ENCODE measurements at places on chromosomes 1 and 21. TPM values are rescaled to one million over a fixed set of nuclear protein-coding genes. Genes with fewer than 3 reads are reported as not detected.

The NHLH1 gene
- 0.39 TPM for total RNA-seq

The WNT9A gene
- not detected for total RNA-seq

DNA sequence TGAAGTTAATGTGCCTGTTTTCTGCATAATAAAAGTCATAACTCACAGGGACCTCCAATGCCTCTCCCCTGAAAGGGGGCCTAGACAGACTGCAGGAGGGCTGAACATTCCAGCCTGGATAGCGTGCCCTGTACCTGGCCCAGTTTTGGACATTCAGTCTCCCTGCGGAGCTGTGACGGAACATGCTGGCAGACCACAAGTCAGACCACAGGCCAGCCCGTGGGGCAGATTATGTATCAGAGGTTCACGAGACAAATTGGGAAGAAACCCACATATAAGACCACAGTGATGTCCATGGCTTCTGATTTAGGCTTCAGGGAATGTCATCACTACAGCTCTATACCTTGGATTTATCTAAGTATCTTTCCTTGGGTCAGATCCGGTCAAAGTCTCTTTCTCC is 151.5 kb upstream of the POU3F1 start:
- no peak overlapping the region for H3K4me3 ChIP-seq
- H3K27me3 ChIP-seq, result no peaks in the 10 kb centered on the region
- H3K27ac ChIP-seq, result no peak overlapping the region
- H3K36me3 ChIP-seq, result no peaks in the 10 kb centered on the region
- H3K4me1 ChIP-seq, result no peaks in the 10 kb centered on the region

DNA sequence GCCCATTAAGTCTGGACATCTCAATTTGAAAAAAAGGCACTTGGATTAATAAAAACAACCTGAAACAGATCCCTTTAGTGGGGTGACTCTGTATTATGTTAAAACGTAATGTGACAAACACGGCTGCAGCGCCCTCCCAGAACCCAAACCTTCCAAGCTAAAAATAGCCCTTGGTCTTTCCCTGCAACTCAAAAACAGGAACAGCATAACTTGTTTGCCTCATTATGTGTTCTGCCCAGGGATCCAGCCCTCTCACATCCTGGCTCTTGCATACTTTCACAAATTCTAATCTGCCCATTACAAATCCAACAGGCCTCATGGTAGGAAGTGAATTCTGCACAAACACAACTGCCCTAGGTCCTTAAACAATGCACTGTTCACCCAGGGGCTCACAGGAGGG is 94.7 kb upstream of the GADD45A start:
- no peaks in the 10 kb centered on the region for H3K36me3 ChIP-seq
- no peak for DNase-seq
- H3K27ac ChIP-seq, result no peak overlapping the region

- H3K36me3 ChIP-seq, result no peaks in the 10 kb centered on the region
- H3K27ac ChIP-seq, result no peak overlapping the region
- no peak overlapping the region for H3K4me3 ChIP-seq
- DNase-seq, result no peak
- peaks cover 25% of the 10 kb centered on the region for H3K4me1 ChIP-seq
Measured at GRCh38 chr1:155133799-155134281, 1.8 kb upstream of the SLC50A1 start.

- no peak overlapping the region for H3K27ac ChIP-seq
- H3K36me3 ChIP-seq, result no peaks in the 10 kb centered on the region
- H3K4me1 ChIP-seq, result no peaks in the 10 kb centered on the region
Measured at GRCh38 chr1:115237507-115237906, 100.5 kb downstream of the NGF start.

The MIER1 gene
- 56.5 TPM for total RNA-seq

The OR2L13 gene
- total RNA-seq, result not detected

DNA sequence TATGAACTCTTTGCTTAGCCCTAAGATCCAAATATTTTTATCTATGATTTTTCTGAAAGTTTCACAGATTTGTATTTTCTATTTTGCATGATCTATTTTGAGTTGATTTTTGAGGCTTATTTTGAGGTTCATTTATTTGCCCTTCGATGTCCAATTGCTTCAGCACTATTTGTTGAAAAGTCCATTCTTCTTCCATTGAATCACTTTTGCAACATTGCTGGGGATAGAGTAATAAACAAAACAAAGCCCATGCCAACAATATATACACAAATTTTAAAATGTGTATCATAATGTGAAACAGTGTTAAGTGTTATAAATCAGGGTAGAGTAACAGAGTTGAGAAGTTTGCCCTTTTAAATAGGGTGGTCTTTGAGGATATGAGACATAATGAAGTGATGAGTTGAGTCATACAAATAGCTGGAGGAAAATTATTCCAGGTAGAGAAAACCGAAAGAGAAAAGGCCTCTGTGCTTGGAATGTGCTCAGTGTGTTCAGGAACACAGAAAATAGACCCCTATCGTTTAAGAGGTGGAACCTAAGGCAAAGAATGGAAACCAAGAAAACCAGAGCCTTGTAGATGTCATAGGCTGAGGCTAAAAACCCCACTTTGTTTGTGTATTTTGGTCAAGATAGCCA is 172.7 kb upstream of the NR5A2 start:
- H3K27ac ChIP-seq, result no peak overlapping the region
- no peak overlapping the region for H3K4me3 ChIP-seq
- peaks cover 5% of the 10 kb centered on the region for H3K4me1 ChIP-seq
- DNase-seq, result no peak
- H3K27me3 ChIP-seq, result no peaks in the 10 kb centered on the region
- H3K36me3 ChIP-seq, result no peaks in the 10 kb centered on the region

Measured in B cell (primary cell).